ENCODE measurements at places on chromosomes 5 and 9. TPM values are rescaled to one million over a fixed set of nuclear protein-coding genes. Genes with fewer than 3 reads are reported as not detected.

DNA sequence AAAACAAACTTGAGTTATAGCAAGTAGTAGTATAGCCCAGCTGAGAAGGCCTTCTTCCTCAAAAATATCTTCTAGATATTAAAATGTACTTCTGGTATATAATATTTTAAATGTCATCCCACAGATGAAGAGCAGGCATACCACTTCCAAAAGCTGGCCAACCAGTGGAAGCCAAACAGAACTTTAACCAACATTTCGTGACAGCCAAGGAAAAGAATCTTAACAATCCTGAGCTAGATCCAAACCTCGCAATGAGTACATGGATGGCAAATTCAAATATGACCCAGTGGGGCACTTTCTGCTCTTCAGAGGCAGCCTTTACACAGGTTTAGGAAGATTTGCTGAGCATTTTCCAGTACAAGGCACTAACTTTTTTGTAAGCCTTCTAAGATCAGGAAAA is 91.8 kb upstream of the ACO1 start:
- H3K36me3 ChIP-seq: no peaks in the 10 kb centered on the region
- H3K27ac ChIP-seq: no peak overlapping the region
- H3K27me3 ChIP-seq: no peaks in the 10 kb centered on the region
- H3K4me1 ChIP-seq: no peaks in the 10 kb centered on the region

DNA sequence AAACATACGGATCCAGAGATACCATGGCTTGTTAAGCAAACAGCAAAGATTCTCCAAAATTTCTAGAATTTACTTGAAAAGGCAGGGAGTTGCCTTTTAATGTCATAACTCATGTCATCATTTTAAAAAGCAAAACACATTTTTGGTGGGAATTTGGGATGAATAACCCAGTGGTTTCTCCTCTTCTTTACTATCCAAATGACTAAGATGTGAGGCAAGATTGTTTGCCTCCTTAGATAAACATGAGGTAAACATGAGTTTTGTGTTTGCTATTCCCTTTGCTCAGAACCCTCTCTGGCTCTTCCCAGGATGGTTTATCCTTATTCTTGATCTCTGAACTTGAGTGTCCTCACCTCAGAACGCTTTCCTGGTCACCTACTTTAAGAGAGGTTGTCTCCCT is 267.0 kb downstream of the EBF1 start:
- no peaks in the 10 kb centered on the region for H3K4me1 ChIP-seq
- H3K27me3 ChIP-seq: no peaks in the 10 kb centered on the region
- H3K4me3 ChIP-seq: no peak overlapping the region
- no peak overlapping the region for H3K27ac ChIP-seq
- H3K36me3 ChIP-seq: peaks cover 7% of the 10 kb centered on the region

GRCh38 chr9:1083325-1083913 is 33.3 kb downstream of the DMRT2 start:
- DNase-seq: no peak
- H3K27me3 ChIP-seq: peaks cover 12% of the 10 kb centered on the region
- no peaks in the 10 kb centered on the region for H3K4me1 ChIP-seq
- H3K36me3 ChIP-seq: no peaks in the 10 kb centered on the region

FSD1L gene
- 2.1 TPM for polyA plus RNA-seq
